NT2/D1 (cell line): ENCODE measurements at places on chromosomes 6 and 20.
A peak's percentile ranks its signal among the peaks of the same experiment; 100 is the strongest.

GRCh38 chr6:158398252-158399024 is 86.2 kb downstream of the TULP4 start:
- DNase-seq = no peak

GRCh38 chr20:48886811-48887210 is 34.7 kb upstream of the ARFGEF2 start:
- no peak for DNase-seq

GRCh38 chr6:34223956-34224940 is 12.4 kb upstream of the HMGA1 start:
- DNase-seq = no peak

GRCh38 chr20:2890742-2891141 is 17.5 kb downstream of the PTPRA start:
- DNase-seq = no peak

GRCh38 chr6:129889580-129889979 is 28.5 kb upstream of the TMEM244 start:
- no peak for DNase-seq

GRCh38 chr20:17381724-17382123 is 149.5 kb downstream of the BFSP1 start:
- no peak for DNase-seq

DNA sequence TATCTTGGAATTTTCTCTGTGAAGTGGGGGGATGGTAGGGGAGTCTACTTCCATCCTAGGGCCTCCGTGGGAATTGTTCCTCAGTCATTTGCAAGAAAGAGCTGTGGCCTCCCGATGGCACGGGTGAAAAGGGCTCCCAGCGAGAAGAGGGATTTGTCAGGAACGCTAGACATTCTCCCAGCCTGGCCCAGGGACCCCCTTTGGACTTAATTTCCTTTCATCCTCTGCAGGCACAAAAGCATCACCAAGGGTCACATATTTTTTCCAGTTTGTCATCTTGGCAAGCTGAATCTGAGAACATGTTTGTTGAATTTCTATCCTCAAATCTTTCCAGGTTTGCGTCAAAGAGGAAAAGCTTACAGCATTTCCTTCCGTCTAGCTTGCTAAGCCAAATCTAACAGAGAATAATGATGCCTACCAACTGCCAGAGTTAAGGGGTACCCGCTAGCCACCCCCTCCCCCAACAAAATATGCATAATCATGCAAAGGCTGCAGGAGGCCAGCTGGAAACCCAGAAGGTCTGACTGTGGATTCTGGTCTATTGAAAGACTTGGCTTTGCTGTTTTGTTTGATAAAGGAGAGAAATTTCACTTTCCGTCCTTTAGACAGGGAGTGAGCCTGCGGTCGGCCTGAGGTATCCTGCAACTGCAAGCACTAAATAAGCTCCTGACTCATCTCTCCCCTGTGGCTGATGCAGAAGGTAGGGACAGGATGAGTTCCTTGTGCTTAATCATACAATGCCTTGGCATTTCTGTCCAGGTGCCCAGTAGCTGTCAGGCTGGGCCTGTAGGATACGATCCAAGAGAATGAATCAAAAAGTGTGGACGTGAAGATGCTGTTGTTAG is 23.1 kb downstream of the PSMG4 start:
- peak; percentile 43 for DNase-seq
